ENCODE measurements at places on chromosomes 12 and 14. TPM values are rescaled to one million over a fixed set of nuclear protein-coding genes. Genes with fewer than 3 reads are reported as not detected.

ASPG gene
- total RNA-seq = not detected

EML1 gene
- total RNA-seq = 28.3 TPM

GLIPR1L1 gene
- total RNA-seq = not detected

BAZ2A gene
- total RNA-seq = 118 TPM

DBX2 gene
- not detected for total RNA-seq

TMEM229B gene
- total RNA-seq = 5.5 TPM

SELPLG gene
- 2.6 TPM for total RNA-seq

AHNAK2 gene
- 35.5 TPM for total RNA-seq

LRP1-AS gene
- not detected for total RNA-seq

KRT83 gene
- total RNA-seq = not detected

ITGA7 gene
- 246 TPM for total RNA-seq

DNA sequence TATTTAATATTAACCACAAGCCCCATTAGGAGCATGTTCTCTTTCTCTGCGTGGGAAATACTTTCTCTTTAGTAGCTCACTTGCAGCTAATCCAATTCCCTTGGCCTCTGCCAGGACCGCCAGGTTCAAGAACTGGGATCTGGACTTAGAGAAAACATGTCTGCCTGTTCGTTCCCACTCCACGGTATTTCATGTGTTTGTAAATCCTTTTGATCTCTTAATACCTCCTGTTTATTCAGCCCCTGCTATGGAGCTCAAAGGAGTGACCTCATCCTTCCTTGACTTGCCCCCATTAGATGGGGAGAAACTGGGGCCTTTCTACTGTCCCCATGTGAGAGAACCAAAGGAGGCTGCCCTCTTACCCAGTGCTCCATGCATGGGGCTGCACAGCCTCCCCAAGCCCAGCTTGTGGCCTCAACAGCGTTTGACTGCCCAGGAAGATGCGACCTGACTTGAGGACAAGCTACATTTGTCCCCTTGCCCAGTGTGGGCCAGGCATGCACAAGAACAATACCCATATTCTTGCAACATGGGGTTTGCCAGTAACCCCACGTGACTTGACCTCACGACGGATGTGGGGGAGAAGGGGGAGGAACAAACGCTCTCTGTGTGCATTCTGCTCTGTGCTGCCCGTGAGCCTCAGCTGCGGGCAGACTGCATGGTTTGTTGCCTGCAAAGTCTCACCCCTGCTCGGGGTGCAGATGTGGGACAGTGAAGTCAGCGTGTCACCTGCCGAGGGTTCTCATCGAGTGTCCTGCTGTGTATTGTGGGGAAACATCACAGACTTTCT, 30.3 kb downstream of the CD9 start:
- DNase-seq = peak; percentile 74

- DNase-seq = no peak
Observed at GRCh38 chr14:57122129-57122528, 146.6 kb downstream of the EXOC5 start.

- no peak for DNase-seq
Observed at GRCh38 chr14:101363880-101364391, 197.4 kb upstream of the DIO3 start.

GRCh38 chr14:97402279-97402678, 605.1 kb downstream of the VRK1 start:
- DNase-seq = no peak

DNA sequence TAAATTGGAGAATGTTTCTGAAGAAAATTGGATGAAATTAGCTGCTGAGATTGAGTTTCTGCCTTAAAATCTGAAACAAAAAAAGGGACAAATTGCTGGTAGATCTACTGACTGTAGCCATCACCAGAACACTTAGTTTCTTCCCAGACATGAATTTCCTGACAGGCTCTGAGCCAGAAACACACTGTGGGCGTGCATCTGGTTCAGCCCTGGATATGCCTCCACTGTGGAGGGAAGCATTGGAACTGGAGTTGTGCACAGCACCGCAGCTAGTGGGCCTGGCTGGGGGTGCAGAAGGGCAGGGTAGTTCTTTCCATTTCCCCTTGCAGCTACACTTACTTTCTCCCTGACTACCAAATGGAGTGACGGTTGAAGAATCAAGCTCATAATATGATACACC, 31.2 kb downstream of the CREBL2 start:
- no peak for DNase-seq

DNA sequence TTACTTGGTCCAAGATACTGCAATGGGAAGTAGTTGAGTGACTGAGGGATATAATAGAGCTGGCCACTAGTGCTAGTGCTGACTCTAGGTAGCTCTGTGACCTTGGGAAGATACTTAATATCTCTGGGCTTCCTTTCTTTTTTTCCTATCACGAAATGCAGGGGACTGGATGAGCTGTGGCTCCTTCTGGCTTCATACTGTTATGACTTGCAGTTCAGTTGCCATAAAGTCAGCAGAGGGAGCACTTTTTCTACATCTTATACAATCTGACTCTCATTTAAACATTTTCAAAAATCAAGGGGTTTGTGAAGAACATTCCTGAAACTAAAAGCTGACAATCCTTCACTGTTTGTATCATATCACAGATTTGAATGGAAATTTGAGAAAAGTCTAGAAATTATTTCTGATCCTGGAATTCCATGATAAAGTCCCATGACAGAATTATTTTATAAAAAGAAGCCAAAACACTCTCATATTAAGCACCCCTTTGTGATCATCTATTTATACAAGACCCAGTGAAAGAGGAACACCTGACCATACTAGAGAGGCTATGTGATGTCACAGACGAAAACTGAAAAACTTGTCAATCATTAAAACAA, 5.3 kb downstream of the BHLHE41 start:
- no peak for DNase-seq

DNA sequence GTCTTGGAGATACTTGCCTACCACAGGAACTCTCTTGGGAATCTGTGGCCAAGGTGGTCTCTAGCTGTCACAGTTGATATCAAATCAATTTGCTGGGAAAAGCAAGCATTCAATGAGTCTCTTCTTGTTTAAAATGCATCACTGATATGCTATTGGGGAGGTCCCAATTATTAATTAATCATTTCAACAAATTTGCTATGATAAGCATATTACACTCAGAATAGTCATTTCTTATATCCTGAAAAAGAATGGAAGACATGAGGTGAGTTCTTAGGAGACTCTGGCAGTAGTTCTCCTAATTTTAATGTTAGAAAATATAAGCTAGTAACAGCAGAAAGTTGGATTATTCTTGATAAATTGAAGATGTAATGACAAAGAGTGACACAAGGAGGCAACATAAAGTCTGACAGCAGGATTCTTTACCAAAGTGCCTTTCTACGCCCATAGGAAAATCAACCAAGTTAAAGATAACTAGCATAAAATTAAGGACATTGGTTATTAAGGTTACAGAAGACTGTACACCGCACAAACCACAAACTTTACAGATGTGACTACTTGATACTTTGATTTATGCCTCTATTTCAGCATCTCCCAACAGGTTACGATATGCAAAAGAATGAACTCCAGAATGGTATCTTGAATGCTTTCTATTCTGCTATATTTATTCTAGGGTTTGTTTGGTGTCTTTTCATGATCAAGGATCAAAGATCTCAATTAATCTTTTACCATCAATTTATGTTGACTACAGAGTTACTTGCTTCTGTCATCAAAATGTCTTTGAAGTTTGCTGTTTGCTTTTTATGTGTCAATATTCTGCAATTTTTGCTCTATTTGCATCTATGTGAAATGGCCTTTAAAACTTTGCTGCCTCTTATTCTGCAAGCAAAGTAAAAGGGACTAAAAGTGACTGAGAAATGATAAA, 349.6 kb upstream of the CLEC14A start:
- DNase-seq = no peak

GRCh38 chr12:12290206-12290605, 23.4 kb upstream of the LRP6 start:
- no peak for DNase-seq

DNA sequence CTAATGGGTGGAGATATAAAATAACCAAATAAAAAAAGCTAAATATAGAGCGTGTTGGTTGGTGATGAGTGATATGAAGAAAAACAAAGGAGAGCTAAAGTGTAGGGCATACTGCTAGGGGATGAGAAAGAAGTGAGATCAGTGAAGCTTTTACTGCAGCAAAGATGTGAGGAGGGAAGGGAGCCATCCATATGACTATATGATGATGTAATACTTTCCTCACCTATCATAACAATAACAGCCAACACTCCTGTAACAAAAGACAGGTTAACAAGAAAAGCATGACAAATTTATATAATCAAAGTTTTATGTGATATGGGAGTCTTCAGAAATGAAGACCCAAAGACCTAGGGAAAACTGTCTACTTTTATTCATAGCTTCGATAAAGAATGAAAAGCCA, 57.4 kb upstream of the LRFN5 start:
- no peak for DNase-seq

DNA sequence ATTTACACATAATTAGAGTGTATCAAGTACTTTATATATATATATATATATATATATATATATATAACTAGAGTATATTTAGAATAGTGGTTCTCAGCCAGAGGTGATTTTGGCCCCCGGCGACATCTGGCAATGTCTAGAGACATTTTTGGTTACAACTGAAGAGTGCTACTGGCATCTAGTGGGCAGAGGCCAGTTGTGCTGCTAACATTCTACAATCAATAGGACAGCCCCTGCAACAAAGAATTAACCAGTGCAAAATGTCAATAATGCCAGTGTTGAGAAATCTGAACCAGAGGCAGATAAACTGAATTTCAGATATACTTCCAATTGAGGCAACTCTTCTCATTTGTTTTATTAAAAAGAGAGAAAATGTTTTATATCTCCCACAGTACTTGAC, 8.9 kb downstream of the GTF2A1 start:
- no peak for DNase-seq

DNA sequence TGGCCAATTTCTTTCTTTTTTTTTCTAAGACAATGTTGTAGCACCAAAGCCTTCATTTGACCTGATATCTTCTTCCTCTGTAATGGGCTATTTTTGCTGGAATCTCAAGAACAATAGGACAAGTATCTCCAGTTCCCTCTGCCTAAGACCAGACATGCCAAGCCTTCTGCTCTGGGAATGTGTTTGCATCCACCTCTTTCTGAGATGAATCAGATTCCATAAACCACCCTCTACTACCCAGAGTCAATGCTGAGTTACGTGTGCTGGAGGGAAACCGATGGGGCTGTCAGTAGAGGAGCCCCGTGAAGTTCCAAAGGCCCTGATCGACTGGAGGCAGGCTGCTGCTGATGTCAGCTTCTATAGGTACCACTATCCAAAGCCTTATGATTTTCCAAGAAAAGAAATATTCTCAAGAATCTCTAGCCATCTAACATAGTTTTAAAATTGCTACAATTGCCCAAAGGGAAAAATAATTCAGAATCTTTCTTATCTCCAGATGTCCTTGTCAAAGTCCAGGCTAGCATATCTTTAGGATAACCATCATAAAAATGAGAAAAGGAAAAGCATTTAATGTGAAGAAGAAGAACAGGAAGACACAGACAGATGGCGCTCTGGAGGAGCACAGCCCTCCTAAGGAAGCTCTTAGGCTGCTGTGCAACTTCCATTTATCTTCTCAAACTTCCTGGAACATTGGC, 101.9 kb downstream of the SLC8A3 start:
- DNase-seq = no peak

GRCh38 chr14:95503365-95504134, 12.9 kb downstream of the SYNE3 start:
- DNase-seq = no peak

GRCh38 chr14:22517117-22517720, 71.8 kb downstream of the DAD1 start:
- DNase-seq = no peak

DNA sequence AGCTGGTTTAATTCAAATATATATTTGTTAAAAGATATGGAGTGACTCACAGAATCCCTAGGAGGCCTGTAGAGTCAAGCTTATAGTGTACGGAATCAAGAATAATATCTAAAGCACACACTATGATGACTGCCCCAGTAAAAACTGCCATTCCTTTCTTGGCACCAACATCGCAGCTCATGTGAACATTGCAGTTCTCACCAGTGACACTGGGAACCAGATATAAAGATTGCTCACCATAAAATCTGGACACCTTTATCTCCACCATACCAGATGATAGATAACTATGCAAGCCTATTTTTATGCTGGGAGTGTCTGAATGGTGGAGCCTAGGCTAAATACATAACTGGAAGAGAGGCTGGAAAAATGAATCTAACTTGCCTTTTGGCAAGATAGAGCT, 463.9 kb upstream of the TBX3 start:
- no peak for DNase-seq

DNA sequence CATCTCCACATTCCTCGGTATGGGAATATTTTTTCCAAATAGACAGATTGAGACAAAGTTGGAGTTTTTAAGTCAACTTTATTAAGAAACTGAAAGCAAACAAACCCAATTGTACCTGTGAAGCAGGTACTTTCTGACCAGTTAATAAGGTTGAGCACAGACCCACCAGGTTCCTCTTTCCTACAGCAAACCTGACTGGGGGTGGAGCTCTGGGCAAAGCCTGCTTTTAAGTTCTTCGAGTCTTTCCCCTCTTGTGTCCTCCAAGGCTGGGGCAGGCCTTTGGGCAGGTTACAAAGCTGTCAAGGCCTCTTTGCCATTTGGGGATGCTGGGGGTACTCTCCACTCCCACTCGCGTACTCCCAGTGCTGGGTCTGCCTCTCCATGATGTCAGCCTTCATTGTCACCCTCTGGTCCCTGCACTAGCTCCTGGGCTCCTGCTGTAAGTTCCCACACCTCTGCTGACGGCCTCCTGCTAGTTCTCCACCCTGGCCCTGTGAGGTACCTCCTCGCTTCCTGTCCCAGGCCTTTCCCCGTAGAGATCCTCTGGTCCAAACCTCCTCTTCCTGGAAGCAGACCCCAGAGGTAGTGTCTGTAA, 3.2 kb downstream of the KCNH3 start:
- peak; percentile 52 for DNase-seq

GRCh38 chr12:41264281-41264680, 76.2 kb downstream of the PDZRN4 start:
- no peak for DNase-seq

- no peak for DNase-seq
Observed at GRCh38 chr14:32998433-32998832, 59.8 kb downstream of the NPAS3 start.

- no peak for DNase-seq
Observed at GRCh38 chr14:102426796-102427195, 64.1 kb downstream of the TECPR2 start.

- no peak for DNase-seq
Observed at GRCh38 chr12:119669744-119670472, 2.0 kb downstream of the PRKAB1 start.

GRCh38 chr12:111585690-111586089, 13.4 kb downstream of the ATXN2 start:
- no peak for DNase-seq

GRCh38 chr12:106429043-106429552, 71.5 kb downstream of the POLR3B start:
- no peak for DNase-seq

GRCh38 chr12:5191803-5192538, 148.3 kb downstream of the KCNA5 start:
- DNase-seq = no peak

- peak; percentile 58 for DNase-seq
Observed at GRCh38 chr12:2682296-2683251, 112.2 kb upstream of the FKBP4 start.

DNA sequence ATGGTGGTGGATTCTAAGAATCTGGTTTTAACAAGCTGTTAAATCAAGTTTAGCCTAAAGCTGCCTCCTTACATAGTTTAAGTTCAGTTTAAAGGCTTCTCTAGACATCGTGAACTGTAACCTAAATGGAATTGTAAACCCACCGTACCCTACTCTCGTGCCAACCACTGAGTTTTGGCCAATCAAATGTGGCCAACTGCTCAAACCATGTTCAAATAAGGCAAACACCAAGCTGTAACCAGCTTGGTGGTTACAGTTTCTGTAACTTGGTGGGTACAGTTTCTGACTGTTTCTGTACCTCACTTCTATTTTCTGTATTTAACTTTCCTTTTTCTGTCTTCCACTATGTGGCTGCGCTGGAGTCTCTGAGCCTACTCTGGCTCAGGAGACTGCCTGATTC, 131.9 kb upstream of the DDHD1 start:
- DNase-seq = no peak

Data from ascending aorta (tissue), 2 donors.